ENCODE measurements at places on chromosomes 1 and 21.

DNA sequence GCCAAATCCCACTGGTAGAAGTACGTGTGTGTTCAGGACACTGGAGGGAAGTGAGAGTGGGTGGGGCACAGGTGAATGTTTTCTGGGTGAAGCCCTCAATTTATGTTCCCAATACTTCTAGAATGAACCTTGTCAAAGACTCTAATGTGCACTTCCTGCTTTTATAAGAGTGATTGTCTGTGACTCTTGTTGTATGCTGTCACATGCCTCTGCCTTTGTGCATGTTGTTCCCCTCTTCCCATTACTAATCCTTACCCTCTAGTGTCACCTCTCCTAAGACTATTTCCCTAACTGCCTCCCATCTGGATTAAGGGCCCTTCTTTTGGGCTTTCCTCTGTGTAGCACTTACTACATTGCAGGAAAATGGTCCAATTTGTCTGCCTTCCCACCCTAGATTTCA lies 2.5 kb upstream of the LINGO4 start:
- no peak for DNase-seq

DNA sequence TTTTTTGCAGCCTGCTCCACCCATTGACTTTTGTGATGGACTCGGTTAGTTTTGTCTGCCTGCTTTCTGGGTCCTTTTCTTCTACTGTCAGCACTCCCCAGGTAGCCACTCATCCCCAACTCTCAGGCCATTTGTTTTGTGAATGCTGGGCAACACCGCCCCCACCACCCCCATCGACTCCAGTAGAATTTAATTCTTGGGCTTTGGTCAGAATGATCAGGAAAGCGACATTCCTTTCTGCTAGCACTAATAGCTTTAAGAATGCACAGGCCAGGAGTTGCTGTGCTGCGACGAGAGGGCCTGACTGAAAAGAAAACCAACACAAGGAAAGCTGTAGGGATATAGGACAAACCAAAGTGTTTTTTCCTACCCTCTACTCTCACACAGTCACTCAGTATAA lies 144.4 kb downstream of the CDC7 start:
- no peak for DNase-seq

GRCh38 chr1:65346190-65346589 lies 36.8 kb downstream of the DNAJC6 start:
- no peak for DNase-seq

DNA sequence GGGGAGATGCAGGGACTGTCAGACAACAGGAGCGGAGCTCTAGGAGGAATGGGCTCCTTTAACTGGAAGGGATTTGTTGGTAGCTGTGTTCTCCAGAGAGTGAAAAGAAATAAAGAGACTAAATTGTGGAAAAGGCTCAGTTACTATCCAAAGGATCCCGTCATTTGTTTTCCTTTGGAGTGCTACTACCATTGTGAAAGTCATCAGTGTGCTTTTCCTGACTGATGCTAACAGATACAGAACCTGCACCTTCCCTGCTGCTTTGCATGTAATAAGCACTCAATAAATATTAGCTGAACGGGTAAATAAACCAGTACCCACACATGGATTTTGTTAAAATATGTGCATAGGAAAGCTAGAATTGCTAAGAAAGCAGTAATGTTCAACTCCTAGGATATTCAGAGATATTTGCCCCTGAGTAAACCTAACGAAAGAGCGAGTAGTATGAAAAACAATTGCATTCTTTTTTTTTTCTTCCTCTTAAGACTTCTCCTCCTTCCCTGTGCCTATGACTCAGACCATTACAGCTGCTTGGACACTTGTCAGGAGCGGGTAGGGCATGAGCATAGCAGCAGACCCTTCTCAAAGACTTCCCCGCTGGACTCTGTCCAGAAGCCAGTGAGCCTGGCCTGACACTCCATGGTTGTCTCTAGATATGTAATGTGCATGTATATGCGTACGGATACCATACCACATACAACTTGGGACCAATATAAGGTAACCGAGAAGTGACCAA lies 41.7 kb downstream of the PTGFRN start:
- DNase-seq = no peak

DNA sequence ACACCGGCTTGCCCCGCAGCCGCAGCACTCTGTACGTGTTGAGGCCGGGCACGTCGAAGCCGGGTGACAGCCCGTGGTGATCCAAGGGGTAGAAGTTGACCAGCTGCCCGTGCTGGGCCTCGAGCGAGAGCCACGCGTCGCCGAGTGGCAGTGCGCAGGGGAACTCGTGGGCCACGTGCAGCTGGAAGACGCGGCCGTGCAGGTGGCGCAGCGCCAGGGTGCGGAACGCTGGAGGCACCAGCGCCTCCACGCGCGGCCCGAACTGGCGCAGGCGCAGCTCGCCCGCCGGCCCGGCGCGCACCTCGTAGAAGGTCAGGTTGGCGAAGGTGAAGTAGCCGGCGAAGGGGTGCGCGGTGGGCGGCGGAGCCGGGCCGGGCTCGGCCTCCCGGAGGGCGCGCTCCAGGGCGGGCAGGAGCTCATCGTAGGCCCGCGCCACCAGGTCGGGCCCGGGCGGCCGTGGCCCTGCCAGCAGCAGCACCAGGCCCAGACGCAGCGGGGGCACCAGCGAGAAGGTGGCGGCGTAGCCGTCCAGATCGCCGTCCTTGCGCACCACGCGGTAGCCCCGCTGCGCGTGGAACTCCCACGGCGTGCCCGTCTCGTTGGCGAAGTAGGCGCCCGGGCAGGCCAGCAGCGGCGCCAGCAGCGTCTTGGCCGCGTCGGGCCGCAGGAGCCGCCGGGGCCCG lies 19.5 kb downstream of the LACTBL1 start:
- no peak for DNase-seq

- DNase-seq = peak; percentile 86
Observed at GRCh38 chr1:246165826-246166709, 341.0 kb downstream of the SMYD3 start.

DNA sequence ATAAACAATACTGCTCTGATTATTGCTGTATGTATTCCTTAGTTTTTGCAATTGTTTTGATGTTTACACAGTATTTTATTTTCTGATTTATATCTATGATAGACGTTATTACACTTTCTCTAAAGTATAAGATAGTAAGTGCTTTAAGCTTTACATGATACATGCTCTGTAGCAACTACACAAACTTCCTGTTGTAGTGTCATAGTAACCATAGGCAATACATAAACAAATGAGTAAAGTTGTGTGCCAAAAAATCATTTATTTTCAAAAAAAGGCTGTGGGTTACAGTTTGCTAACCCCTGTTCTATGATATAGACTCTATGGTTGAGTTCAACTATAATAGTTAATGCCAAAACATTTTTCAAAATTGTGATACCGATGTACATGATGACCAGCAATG lies 1156.4 kb downstream of the AMY1C start:
- DNase-seq = no peak

DNA sequence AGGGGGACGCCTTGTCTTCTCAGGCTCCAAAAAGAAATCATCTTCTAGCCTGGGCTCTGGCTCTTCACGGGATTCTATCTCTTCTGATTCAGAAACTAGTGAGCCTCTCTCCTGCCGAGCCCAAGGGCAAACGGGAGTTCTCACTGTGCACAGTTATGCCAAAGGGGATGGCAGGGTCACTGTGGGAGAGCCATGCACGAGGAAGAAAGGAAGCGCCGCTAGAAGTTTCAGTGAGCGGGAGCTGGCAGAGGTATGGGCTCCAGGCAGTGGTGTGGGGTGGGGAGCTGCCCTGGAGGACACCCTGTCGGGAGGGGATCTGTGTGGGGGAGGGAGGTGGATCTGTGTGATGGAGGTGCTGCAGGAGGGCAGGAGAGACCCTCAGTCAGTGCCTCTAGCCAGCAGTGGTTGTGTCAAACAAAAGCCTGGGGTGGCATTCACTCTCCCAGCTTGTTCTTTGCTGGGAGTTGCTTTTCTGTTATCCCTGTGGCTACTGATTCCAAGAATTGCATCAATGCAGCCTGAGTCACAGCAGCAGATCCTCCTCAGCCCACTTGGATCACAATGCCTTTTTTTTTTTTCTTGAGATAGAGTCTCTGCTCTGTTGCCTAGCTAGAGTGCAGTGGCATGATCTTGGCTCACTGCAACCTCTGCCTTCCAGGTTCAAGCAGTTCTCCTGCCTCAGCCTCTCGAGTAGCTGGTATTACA lies 21.8 kb downstream of the KDM4A start:
- DNase-seq = no peak

- no peak for DNase-seq
Observed at GRCh38 chr1:100556925-100557605, 19.1 kb downstream of the GPR88 start.

DNA sequence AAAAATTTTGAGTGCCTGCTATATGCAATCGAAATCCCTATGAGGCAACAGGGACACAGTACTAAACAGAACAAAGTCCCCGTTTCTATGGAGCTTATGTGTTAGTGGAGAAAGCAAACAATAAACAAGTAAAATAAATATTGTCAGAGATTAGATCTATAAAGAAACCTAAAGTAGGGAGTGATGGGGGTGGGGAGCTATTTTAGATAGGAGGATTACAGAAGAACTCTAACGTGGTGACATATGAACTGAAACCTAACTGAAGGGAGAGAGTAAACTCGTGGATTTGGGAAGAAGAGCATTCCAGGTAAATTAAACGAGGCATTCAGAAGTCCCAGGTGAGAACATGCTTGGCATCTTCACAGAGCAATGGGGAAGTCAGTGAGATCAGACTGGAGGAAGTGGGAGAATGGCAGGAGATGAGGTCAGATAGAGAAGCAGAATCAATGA lies 154.5 kb downstream of the DENND1B start:
- no peak for DNase-seq

GRCh38 chr1:180973369-180973768 lies 49.3 kb downstream of the STX6 start:
- DNase-seq = no peak

- DNase-seq = no peak
Observed at GRCh38 chr1:218752126-218752525, 407.0 kb downstream of the TGFB2 start.

DNA sequence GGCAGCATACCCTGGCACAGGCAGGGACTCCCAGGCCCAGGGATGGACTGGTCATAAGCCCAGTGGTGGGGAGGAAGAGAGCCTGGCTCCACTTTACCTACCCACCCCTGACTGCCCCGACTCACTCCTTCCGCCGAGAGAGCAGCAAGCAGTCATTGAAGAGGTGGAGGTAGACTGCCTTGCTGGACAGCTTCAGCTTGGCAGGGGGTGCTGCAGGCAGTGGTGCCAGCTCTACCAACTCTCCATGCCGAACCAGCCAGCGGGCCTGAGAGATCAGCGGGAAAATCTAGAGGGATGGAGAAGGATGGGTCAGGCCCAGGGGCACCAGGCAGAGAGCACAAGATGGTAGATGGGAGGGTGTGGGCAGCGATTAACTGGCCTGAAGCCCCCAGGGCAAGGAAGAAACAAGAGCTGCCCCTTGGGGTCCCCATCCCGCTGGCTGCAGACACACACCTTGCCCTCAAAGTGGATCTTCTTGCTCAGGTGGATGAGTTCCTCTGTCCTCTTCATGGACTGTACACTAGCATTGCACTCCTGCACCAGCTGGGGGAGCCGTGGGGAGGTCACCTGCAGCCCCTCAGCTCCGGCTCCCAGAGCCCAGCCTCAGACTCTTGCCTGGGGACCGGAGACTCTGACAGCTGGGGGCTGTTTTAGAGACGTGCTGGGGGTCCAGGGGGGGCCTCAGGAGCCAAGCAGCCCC lies 7.7 kb downstream of the ARHGEF19 start:
- no peak for DNase-seq

- DNase-seq = no peak
Observed at GRCh38 chr1:228989992-228990827, 254.9 kb downstream of the RHOU start.

GRCh38 chr1:169309178-169310166 lies 58.1 kb downstream of the NME7 start:
- no peak for DNase-seq

GRCh38 chr1:27428316-27429028 lies 36.0 kb downstream of the GPR3 start:
- DNase-seq = no peak

GRCh38 chr1:26900815-26901511 lies 696 bp upstream of the GPATCH3 start:
- no peak for DNase-seq

GRCh38 chr1:162207862-162208261 lies 138.4 kb downstream of the NOS1AP start:
- no peak for DNase-seq
